ENCODE measurements at places on chromosomes 3 and 15. TPM values are rescaled to one million over a fixed set of nuclear protein-coding genes. Genes with fewer than 3 reads are reported as not detected.

Gene CCDC13
- not detected for total RNA-seq

Gene FES
- total RNA-seq = 0.88 TPM

Gene SMCO1
- not detected for total RNA-seq

Gene RETNLB
- total RNA-seq = not detected

Gene ZNF502
- 1.0 TPM for total RNA-seq

Gene FBXO22
- 60.0 TPM for total RNA-seq

Gene GRK7
- not detected for total RNA-seq

Gene MYRIP
- total RNA-seq = not detected

Gene GOLGA6C
- total RNA-seq = not detected

Gene ARL14
- total RNA-seq = 1.4 TPM

Gene CLDN1
- 0.12 TPM for total RNA-seq

Gene C2CD4A
- not detected for total RNA-seq

Gene SPESP1
- not detected for total RNA-seq

Gene PAQR5
- 5.7 TPM for total RNA-seq

Gene IQCF5
- total RNA-seq = not detected

Gene DCBLD2
- total RNA-seq = 30.4 TPM

Gene CCDC39
- not detected for total RNA-seq

Gene NR1I2
- not detected for total RNA-seq

Data from H4 (cell line).